ENCODE measurements at places on chromosomes 3 and 15.

GRCh38 chr15:48315041-48315440, 16.2 kb upstream of the DUT start:
- DNase-seq, result no peak

- DNase-seq, result no peak
These were observed 2.1 kb downstream of the TNFAIP8L3 start for GRCh38 chr15:51092480-51093040.

- peak; percentile 57 for DNase-seq
These were observed 386 bp downstream of the SQOR start for GRCh38 chr15:45635191-45635638.

- DNase-seq, result no peak
These were observed 42.4 kb upstream of the RHO start for GRCh38 chr3:129485721-129486663.

DNA sequence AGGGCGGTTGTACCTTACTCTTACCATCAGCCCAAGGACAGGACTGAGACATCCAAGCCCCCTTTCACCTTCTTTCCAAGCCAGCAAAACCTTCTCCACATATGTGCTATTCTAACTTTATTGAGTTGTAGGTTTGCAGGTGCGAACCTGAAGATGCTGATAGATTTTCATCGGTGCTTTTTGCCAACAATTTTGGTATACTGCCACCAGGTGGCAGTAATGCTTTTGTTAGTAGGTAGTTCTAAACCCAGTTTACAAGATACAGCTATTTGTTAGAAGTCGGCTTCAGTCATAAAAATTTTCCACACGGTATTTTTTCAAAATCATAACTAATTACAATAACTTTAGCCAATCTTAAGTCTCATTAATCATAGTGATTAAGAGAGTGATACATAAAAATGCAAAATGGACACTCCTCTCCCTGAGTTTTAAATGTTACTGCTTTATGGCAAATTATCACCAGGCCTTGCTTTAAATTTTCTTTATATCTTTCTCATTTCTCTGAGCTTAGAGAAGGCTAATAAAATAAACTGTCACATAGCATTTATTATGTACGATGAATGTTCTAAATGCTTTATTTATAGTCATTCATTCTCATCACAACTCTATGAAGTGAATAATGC, 636 bp downstream of the TBC1D21 start:
- DNase-seq, result no peak

- DNase-seq, result no peak
These were observed 179.0 kb downstream of the P3H2 start for GRCh38 chr3:189941679-189942078.

DNA sequence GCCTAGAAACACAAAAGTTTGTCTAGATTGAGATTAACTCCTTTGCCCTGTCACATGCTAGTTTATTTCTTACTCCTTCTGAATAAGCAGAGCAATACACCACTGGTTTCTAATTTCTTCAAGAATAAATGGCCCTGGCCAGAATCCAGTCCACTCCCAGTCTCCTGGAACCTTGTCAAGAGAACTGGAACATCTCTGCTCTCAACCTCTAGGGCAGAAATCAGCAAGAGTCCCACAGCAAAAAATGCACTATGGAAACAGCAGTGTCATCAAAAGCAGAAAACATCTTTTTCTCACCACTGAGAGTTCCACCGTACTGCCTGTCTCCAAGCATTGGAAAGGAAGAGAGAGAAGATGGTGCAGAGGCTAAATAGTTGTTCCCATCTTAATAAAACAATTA, 35.9 kb upstream of the PPP2R3A start:
- no peak for DNase-seq

- no peak for DNase-seq
These were observed 54.3 kb upstream of the SGO1 start for GRCh38 chr3:20240154-20240883.

DNA sequence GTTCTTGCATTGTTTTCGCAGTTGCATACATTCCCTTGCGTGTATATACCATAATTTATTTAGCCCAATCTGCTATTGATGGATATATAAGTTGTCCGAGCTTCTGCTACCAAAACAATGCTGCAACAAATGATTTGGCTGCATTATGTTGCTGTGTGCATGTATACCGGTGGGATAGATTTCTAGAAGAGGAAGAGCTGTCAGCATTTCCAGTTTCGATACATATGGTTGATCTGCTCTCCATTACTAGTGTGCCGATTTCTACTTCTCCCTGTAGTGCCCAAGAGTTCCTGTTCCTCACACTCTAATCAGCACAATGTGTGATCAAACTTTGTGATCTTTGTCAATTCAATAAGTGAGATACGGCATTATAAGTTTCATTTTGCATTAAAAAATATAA, 92.8 kb upstream of the NMNAT3 start:
- DNase-seq, result no peak

All from SW 1271 (cell line).